ENCODE measurements at places on chromosomes 13 and 19.

- no peak for DNase-seq
These were observed 8.0 kb upstream of the GPR183 start for GRCh38 chr13:99315186-99315585.

DNA sequence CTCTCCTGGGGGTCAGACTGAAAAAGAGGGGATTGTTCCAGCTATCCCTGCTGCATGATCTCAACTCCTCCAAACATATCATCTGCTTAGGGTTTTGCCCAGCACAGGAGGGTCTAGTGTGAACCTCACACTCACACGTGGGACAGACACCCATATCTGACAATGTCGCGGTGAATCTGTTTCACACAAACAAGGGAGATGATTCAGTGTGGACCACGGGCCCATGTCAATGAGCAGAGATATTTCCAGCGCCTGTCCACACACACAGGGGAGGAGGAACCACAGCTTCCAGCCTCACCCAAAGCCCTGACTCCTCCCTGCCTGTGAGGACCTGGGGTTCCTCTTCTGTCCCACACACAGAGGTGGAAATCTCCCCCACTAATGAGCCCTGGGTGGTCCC, 29.6 kb upstream of the KIR3DL3 start:
- DNase-seq, result no peak

DNA sequence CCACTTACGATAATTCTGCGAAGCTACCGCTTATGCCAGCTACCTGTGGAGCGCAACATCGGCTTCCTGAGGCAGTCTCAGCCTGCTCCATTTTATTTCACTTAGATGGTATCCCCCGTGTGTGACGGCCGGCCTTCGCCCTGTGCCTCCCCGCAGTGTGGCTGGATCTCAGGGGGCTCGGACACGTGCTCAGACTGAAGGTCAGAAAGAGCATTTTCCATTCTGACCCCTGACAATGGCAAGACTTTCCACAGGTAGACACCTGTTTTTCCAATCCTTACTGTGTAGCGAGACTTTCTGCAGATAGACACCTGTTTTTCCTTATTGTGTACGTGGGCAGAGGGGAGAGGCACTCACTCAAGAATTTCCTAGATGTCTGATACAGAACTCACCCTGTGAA, 52.7 kb downstream of the ATP11A start:
- DNase-seq, result no peak

- no peak for DNase-seq
These were observed 15.0 kb downstream of the MAU2 start for GRCh38 chr19:19335408-19336158.

- DNase-seq, result no peak
These were observed 11.4 kb downstream of the PTGIR start for GRCh38 chr19:46613525-46613924.

- no peak for DNase-seq
These were observed 661 bp upstream of the MIR17HG start for GRCh38 chr13:91346850-91347201.

- DNase-seq, result no peak
These were observed 18.4 kb downstream of the LRCH1 start for GRCh38 chr13:46571189-46571908.

DNA sequence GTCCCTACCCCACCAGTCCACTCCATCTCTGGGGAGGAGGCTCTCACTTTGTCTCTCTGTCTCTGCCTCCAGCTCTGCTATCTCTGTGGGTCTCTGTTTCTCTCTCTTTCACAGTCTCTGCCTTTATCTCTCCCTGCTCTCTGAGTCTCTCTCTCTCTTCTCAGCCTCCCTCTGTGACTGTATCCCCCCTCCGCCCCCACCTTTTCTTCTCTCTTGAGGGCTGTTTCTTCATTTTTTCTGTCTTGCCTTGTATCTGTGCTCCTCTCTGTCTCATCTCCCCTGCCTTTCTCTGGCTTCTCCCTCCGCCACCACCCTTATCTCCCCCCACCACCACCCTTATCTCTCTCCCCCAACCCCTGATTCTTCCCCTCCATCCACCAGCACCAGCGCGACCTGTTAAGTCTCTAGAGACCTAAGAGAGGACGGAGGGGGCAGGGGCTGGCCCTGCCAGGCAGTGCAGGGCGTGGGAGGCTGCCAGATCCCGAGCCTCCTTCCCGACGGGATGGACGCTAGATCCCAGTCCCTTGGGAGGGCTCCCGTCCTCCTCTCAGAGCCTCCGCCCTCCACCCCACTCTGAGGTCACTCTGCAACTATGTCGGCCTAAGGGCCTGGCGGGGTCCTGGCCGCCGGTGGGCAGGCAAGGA, 1.0 kb downstream of the AXL start:
- DNase-seq, result no peak

- no peak for DNase-seq
These were observed 471.4 kb downstream of the LIG4 start for GRCh38 chr13:107743983-107744382.

- DNase-seq, result no peak
These were observed 10.0 kb downstream of the NDUFB7 start for GRCh38 chr19:14561847-14562351.

GRCh38 chr13:111129465-111130115, 14.5 kb downstream of the ARHGEF7 start:
- no peak for DNase-seq

DNA sequence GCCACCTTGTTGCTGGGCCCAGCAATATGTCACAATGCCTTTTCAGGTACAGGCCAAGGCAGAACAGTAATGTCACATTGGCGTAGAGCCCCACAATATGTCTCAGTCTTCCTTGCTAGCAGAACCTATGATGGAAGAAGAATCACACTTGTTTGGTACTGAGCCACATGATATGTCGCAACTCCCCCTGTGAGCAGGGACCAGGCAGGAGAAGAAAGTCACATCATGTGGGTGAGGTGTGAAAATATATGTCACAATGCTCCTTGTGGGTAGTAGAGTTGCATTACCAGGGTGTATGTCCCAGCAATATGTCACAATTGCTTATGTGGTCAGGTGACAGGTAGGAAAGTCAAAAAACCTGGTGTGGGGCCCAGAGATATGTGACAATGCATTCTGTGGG, 7.1 kb upstream of the ZNF91 start:
- DNase-seq, result no peak

DNA sequence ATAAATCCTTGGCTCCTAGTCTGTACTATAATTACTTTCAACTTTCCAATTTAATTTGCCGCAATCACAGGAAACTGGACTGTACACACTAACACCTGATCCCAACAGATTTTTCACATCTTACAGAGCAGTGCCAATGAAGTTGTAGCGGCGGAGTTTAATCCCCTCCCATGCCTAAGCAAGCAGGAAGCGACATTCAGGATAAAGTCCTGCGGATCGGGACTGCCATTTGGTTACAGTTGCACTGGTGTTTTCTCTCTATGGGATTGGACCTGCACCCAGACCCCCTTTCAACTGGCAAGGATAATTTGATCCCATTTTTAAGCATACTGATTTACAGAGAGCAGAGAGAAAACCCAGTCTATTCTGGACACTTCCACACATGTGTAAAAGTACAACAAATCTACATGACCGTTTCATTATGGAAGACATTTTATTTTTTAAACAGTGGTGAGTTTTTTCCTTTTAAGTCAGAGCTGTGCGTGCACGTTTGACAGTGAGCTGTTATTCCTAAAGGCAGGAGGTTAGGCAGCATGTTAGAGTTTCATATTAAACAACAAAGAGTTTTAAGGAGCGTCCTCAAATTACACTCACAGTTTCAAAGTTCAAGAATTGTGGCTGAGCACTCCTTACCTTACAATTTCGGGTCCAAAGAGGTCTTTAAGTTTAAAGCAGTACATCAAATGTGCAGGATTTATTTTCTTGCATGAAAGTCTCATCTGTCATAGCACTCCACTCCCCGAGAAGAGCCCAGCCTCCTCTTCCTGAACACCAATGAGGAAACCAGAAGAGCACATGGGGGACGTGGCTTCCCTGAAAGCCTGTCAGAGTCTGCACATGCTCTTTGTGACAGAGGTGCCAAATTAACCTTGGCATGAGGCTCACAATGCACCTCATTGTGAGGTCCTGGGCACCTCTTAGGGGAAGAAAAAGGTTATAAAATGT, 141.6 kb upstream of the RFC3 start:
- no peak for DNase-seq

DNA sequence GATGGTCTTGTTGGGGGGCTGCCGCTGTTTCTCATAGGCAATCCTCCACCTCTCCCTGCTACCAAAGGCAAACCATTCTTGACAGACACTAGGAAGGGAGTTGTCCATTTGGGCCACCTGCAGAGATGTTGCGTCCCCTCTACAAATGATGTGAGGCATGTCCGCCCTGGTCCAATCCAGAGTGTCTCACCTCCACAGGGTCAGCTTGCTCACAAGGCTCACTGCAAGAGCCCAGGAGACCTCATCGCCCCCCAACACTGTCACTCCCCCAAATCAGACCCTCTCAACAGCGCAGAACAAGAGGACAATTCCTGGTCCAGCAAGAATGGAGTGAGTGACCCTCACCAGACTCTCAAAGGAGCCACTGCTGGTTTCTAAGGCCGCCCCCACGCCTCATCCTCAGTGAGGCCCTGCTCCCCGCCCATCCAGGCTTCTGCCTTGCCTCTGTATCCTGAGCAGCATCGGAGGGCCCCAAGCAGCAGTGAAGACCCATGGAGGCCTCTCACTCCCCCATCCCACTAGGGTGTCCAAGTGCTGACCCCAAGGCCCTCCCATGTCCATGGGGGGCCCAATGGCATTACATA, 6.5 kb downstream of the HNRNPL start:
- DNase-seq, result no peak

GRCh38 chr19:47323872-47324271, 8.1 kb upstream of the C5AR2 start:
- no peak for DNase-seq

GRCh38 chr13:109728791-109729731, 57.3 kb downstream of the IRS2 start:
- no peak for DNase-seq

- peak; percentile 72 for DNase-seq
These were observed 435 bp upstream of the ZNF382 start for GRCh38 chr19:36604656-36605100.

DNA sequence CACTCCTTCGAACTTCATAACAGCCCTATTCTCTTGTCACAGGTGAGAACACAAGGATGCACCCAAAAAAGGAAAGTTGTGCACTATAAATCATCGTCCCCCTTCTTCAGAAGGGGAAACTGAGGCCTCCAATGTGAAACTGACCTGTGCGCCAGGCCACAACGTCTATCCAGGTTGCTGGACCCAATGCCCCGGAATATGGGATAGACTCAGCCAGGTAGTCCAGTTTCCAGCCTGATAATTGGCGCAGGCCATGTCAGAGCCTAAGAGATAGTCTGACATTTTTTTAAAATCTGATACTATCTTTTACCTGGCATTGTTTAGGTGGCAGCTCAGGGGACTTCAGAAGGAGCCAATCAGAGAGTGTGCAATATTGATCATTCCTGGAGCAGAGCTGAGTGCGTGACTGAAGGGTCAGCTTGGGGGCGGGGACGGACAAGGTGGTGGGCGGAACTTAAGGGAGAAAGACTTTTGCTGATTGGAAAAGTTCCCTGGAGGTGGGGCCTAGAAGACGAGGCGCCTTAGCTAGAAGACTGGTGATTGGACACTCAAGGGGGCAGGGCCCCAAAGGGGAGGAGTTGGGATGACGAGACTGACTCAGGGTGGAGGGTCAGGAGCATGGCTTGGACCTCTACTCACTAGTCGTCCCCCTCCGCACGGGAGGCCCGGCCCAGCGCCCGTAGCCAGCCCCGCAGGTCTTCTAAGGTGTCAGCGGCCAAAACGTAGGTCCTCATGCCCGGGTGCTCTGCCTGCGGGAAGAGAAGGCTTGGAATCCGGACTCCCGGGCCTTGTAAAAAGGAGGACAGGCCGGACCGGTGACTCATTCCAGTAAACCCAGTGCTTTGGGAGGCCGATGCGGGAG, 8.5 kb downstream of the PLEKHA4 start:
- DNase-seq, result no peak

GRCh38 chr13:60135344-60135743, 28.4 kb downstream of the DIAPH3 start:
- no peak for DNase-seq

DNA sequence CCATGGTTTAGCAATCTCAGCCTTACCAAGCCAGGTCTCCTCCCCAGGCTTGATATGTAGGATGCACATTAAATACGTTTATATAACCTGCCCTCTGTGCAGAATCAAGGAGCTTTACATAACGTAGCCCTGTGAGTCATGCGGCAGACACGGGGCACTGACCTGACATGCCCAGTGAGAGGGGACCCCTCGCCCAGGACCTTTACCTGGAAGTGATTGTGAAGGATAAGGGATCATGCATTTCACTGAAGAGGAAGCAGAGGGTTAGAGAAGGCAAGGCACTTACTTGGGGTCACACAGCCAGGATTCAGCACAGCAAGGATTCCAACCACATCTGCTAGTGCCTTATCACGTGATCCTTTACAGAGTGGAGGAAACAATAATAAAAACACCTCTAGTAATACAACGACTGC, 18.9 kb upstream of the FOSB start:
- no peak for DNase-seq

- no peak for DNase-seq
These were observed 161.7 kb downstream of the FGF14 start for GRCh38 chr13:102240110-102240509.

DNA sequence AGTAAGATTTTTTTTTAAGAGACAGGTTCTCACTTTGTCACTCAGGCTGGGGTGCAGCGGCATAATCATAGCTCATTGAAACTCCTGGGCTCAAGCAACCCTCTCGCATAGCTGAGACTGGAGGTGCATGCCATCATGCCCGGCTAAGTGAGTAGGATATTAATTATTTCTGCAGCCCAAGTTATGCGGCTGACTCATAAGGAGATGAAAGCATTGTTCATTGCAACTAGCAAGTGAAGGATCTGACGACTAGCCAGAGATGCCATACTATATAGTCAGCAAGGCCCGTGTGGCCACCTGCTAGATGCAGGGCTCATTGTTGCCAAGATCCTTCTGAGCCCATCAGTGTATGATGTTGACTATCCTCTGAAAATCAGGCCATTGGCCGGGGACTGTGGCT, 45.2 kb downstream of the ABCC4 start:
- no peak for DNase-seq

GRCh38 chr13:42028113-42028799, 20.2 kb upstream of the DGKH start:
- no peak for DNase-seq

DNA sequence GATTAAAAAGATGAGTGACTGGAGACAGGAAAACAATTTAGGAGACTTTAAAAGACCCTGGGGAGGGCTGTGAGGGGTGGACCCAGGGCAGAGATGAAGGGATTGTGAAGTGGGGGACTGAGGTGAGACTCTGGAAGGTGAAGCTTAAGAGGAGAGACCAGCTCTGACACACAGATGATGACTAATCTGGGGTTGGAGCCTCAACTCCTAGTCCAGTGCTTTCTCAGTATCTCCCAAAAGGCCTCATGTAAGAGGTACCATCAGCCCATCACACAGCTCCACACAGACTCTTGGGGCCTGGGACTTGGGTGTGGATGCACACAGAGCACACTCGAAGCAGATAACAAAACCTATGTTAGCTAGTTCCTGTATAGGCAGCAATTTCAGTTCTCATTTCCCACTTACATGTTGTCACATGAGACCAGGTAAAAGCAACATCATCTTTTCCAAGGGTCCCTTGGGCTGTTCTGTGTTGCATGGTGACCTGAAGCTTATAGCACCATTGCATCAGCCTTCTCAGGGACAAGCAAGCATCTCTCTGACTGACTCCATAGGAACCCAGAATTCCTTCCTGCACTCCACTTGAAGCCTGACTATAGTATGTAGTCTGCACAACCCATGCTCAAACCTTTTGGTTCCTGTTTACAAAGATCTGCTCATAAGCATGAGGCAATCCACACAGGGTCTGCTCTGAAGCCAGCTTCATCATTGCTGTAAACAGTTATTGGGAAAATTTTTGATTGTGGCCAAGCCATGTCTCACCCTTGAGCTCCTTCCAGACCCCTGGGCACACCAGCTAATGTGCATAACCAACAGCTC, 88.6 kb upstream of the MYCBP2 start:
- DNase-seq, result no peak
